Fibroblast of lung (primary cell): ENCODE measurements at places on chromosomes 1 and 21. TPM values are rescaled to one million over a fixed set of nuclear protein-coding genes. Genes with fewer than 3 reads are reported as not detected.

- no peak for DNase-seq
- no peak overlapping the region for H3K27ac ChIP-seq
- H3K27me3 ChIP-seq, result peaks cover 4% of the 10 kb centered on the region
- H3K4me3 ChIP-seq, result no peak overlapping the region
- H3K4me1 ChIP-seq, result no peaks in the 10 kb centered on the region
These were observed 35.8 kb upstream of the VCAM1 start for GRCh38 chr1:100683448-100684349.

DNA sequence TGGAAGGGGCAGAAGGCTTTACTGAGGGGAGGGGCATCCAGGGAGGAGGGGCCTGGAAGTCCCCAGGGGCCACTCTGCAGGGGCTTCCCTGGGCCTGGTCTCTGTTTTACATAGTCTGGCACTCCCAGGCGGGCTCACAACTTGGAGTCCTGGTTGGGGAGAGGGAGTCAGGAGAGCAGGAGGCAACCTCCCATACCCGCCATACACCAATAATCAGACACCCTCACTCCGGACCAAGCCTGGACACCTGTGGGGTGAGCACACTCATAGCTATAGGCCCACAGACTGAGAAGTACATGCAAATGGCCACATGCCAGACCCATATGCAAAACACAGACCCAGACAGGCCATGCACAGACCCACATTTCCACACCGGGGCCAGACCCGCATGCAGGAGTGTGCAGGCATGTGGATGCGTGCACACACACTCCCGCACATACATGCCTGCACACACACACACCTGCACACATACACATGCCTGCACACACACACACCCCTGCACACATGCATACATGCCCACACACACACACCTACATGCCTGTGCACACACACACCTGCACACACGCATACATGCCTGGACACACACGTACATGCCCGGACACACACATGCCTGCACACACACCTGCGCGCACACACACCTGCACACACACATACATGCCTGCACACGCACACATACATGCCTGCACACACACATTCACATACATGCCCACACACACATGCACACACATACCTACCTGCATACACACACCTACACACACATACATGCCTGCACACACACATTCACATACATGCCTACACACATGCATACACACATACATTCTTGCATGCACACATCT is 89.5 kb upstream of the RUNX3 start:
- H3K4me3 ChIP-seq, result no peak overlapping the region
- H3K4me1 ChIP-seq, result peaks cover 3% of the 10 kb centered on the region
- no peaks in the 10 kb centered on the region for H3K36me3 ChIP-seq
- DNase-seq, result no peak
- no peaks in the 10 kb centered on the region for H3K27me3 ChIP-seq

GRCh38 chr1:204366759-204367158 is 7.0 kb upstream of the PLEKHA6 start:
- peaks cover 4% of the 10 kb centered on the region for H3K4me1 ChIP-seq
- no peak for DNase-seq
- no peaks in the 10 kb centered on the region for H3K36me3 ChIP-seq

- peaks cover 3% of the 10 kb centered on the region for H3K27me3 ChIP-seq
- no peak for DNase-seq
- H3K36me3 ChIP-seq, result no peaks in the 10 kb centered on the region
- H3K4me1 ChIP-seq, result no peaks in the 10 kb centered on the region
These were observed 169.4 kb downstream of the ACTL8 start for GRCh38 chr1:17924578-17924977.

DNA sequence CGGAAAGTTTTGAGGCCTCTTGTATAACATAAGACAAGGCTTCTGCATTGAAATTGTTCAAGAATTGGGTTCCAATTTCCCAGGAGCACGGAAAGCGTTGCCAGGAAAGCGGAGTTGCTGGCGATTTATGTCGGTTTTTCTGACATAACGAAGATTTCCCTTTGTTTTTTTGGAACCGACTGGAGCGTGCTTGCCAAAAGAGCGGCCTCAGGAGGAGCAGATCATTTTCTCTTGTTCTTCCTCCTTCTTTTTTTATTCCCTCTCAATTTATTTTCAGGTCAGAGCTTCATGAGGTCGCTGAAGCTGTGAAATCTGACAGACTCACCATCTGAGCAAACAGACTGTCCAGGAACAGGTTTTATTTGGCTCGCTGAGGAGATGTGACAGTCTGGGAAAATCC is 275.5 kb downstream of the CAMTA1 start:
- no peak for DNase-seq
- H3K36me3 ChIP-seq, result no peaks in the 10 kb centered on the region
- no peak overlapping the region for H3K27ac ChIP-seq
- no peaks in the 10 kb centered on the region for H3K27me3 ChIP-seq
- H3K4me1 ChIP-seq, result no peaks in the 10 kb centered on the region

DNA sequence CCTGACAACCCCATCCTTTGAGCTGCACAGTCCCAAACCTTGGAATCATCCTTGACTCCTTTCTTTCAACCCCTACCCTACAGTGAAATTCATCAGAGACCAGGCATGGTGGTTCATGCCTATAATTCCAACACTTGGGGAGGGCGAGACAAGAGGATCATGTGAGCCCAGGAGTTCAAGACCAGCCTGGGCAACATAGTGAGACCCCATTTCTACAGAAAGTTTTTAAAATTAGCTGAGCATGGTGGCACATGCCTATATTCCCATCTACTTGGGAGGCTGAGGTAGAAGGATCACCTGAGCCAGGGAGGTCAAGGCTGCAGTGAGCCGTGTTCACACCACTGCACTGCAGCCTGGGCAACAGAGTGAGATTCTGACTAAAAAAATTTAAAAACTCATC is 34.5 kb downstream of the RERE start:
- no peak overlapping the region for H3K27ac ChIP-seq
- no peaks in the 10 kb centered on the region for H3K4me1 ChIP-seq
- no peaks in the 10 kb centered on the region for H3K27me3 ChIP-seq
- DNase-seq, result no peak

GRCh38 chr1:54402896-54403295 is 3.3 kb downstream of the SSBP3 start:
- peaks cover 6% of the 10 kb centered on the region for H3K36me3 ChIP-seq
- peak; percentile 30 for DNase-seq
- no peak overlapping the region for H3K4me3 ChIP-seq
- peaks cover 2% of the 10 kb centered on the region for H3K4me1 ChIP-seq
- no peaks in the 10 kb centered on the region for H3K27me3 ChIP-seq

DNA sequence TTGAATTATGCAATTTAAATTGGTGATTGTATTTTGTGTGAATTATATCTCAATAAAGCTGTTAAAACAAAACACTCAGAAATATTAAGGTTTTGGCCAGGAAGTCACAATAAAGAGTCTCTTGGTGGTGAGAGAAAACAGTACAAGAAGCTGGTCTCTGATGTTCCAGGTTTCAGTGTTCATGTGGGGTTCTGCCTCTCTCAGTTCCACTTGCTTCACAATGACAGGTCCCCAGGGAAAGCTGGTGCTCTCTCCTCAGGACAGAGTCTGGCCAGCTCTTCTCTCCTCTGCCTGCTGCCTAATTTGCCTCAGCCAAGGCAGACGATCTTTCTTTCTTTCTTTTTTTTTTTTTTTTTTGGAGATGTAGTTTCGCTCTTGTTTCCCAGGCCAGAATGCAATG is 342.9 kb upstream of the PLXNA2 start:
- H3K27ac ChIP-seq, result no peak overlapping the region
- no peak overlapping the region for H3K4me3 ChIP-seq
- H3K36me3 ChIP-seq, result no peaks in the 10 kb centered on the region
- no peak for DNase-seq
- no peaks in the 10 kb centered on the region for H3K4me1 ChIP-seq

- H3K4me1 ChIP-seq, result peaks cover 10% of the 10 kb centered on the region
- no peak overlapping the region for H3K4me3 ChIP-seq
- H3K36me3 ChIP-seq, result no peaks in the 10 kb centered on the region
- no peak for DNase-seq
- H3K27me3 ChIP-seq, result no peaks in the 10 kb centered on the region
These were observed 163.9 kb downstream of the LRRC40 start for GRCh38 chr1:70041317-70042045.

GRCh38 chr1:47797575-47797974 is 199.6 kb downstream of the TRABD2B start:
- H3K4me1 ChIP-seq, result no peaks in the 10 kb centered on the region
- no peak for DNase-seq
- H3K27ac ChIP-seq, result no peak overlapping the region
- H3K36me3 ChIP-seq, result no peaks in the 10 kb centered on the region

DNA sequence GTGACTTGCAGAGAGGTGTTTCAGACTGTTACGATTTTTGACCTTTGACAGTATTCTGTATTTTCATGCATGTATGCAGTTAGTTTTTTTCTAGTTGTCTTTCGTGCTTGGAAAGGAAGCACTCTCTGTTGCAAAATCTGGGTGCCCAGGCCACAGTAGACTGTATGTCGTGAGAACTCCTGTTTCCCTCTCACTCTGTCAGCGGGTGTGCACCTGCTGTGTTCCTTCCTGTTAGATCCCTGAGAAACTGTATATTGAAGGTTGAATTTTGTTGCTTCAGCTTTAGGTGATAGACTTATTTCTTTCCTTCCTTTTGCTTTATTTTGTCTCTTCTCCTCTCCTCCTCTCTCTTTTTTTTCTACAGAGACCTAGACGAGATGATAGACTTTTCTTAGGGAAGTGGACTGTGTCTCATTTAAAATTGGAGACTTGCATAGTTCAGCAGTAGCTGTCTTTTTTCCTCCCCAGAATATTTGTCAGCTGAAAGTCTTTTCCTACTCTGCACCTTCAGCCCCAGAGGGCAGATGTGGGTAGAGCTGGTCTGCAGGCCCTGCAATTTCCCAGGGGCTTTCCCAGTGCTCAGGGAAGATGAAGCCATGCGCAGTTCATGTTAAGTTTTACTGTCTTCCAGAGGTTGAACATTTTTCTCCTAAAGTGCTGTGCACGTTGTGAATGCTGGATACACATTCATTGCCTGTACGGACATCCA is 1.4 kb downstream of the TRAPPC10 start:
- peaks cover 5% of the 10 kb centered on the region for H3K4me1 ChIP-seq
- H3K27me3 ChIP-seq, result no peaks in the 10 kb centered on the region
- H3K4me3 ChIP-seq, result peak overlapping the region; percentile 80
- no peak overlapping the region for H3K27ac ChIP-seq
- no peaks in the 10 kb centered on the region for H3K36me3 ChIP-seq
- DNase-seq, result no peak

DNA sequence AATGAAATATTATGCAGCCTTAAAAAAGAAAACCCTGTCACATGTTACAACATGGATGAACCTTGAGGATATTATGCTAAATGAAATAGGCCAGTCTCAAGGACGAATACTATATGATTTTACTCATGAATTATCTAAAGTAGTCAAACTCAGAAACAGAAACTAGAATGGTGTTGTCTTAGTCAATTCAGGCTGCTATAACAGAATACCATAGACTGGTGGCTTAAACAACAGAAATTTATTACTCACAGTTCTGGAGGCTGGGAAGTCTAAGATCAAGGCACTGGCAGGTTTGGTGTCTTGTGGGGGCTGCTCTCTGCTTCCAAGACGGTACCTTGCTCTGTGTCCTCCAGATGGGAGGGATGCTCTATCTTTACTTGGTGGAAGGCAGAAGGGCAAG is 113.8 kb upstream of the DNAH14 start:
- no peaks in the 10 kb centered on the region for H3K36me3 ChIP-seq
- no peaks in the 10 kb centered on the region for H3K4me1 ChIP-seq
- H3K4me3 ChIP-seq, result no peak overlapping the region
- H3K27me3 ChIP-seq, result peaks cover 7% of the 10 kb centered on the region
- no peak overlapping the region for H3K27ac ChIP-seq
- no peak for DNase-seq

- H3K36me3 ChIP-seq, result no peaks in the 10 kb centered on the region
- no peak overlapping the region for H3K27ac ChIP-seq
- no peak for DNase-seq
- no peak overlapping the region for H3K4me3 ChIP-seq
These were observed 437.0 kb downstream of the LMO4 start for GRCh38 chr1:87765681-87766070.

- no peaks in the 10 kb centered on the region for H3K4me1 ChIP-seq
- H3K4me3 ChIP-seq, result no peak overlapping the region
- no peak for DNase-seq
- no peaks in the 10 kb centered on the region for H3K27me3 ChIP-seq
- H3K27ac ChIP-seq, result no peak overlapping the region
These were observed 6.8 kb upstream of the HAX1 start for GRCh38 chr1:154265586-154265985.

GRCh38 chr1:55507578-55507931 is 292.4 kb upstream of the USP24 start:
- H3K27me3 ChIP-seq, result no peaks in the 10 kb centered on the region
- no peaks in the 10 kb centered on the region for H3K36me3 ChIP-seq
- peaks cover 29% of the 10 kb centered on the region for H3K4me1 ChIP-seq
- no peak overlapping the region for H3K27ac ChIP-seq
- no peak for DNase-seq

DNA sequence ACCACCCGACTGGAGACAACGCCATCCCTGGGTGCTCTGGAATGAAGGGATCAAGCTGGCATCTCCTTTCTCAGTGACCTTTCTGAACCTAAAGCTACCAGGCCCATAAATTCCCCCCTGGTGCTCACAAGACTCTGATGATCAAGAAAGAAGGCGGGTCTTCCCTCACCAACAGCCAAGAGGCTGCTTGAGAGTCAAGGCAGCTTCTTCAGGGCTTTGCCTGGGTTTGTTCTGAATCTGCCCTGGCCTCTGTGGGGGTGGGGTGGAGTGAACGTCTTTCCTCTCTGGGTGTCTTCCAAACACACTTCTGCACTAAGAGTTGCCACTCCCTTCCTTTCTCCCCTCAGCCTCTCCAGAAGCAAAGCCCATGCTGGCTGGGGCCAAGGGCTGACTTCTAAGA is 36.1 kb downstream of the CD247 start:
- H3K27ac ChIP-seq, result no peak overlapping the region
- no peaks in the 10 kb centered on the region for H3K27me3 ChIP-seq
- H3K36me3 ChIP-seq, result no peaks in the 10 kb centered on the region
- no peak overlapping the region for H3K4me3 ChIP-seq
- DNase-seq, result no peak

GRCh38 chr1:46596846-46597245 is 7.2 kb downstream of the MKNK1 start:
- no peaks in the 10 kb centered on the region for H3K27me3 ChIP-seq
- no peaks in the 10 kb centered on the region for H3K36me3 ChIP-seq
- DNase-seq, result no peak

Gene AADACL4
- total RNA-seq, result not detected in 2 replicates

Gene ELF3
- total RNA-seq, result 0.17 TPM in 1 of 2 replicates, not detected in the other

Gene SPRR2B
- not detected in 2 replicates for total RNA-seq

Gene OR6K3
- total RNA-seq, result not detected in 2 replicates

Gene GPX7
- 18.7 and 30.6 TPM in 2 replicates for total RNA-seq

Gene SNRPE
- total RNA-seq, result 30.2 and 46.2 TPM in 2 replicates

Gene SLC41A1
- 14.6 and 24.6 TPM in 2 replicates for total RNA-seq

Gene MCOLN3
- total RNA-seq, result 2.1 and 2.5 TPM in 2 replicates

Gene DDI2
- total RNA-seq, result 10.8 and 11.7 TPM in 2 replicates
